SIG-M5 (cell line): ENCODE measurements at places on chromosomes 13 and 19.

DNA sequence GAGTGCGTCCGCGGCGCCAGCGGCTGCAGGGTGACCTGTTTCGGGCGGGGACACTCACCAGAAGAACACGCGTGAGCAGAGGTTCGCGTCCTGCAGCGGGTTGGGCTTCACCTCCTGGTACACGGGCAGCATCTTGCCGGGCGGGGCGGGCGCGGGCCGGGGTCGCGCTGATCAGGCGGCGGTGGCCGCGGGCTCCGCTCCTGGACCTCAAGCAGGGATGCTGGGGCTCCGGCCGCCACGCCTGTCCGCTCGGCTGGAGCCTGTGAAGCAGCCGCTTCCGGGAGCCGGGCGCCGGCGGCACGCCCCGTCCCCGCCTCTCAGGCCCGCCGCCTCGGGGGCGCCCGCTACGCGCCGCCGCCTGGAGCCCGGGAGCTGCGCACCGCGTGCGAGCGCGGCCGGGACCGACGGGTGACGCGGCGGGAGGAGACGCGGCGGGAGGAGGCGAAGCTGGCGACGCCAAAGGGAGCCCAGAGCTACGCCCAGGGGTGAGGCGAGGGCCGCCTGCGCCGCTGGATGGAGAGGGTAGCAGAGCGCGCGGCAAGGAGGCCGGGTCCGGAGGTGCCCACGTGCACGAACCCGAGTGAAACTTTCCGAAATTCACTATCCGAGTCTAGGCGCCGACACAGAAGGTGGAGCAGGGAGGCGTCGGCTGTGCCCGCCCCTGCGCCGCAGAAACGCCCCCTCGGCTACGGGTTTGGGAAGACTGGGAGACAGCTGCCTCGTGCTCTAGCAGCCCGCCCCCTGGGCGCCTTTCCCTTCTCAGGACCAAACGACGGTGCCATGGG is at the start of gene ABCC4:
Gene ABCC4, minus strand, starts transcription at position 269 of the 785 bp plus-strand sequence. Its CDS starts 137 bp downstream, at position 132.
- peak; percentile 53 for DNase-seq

DNA sequence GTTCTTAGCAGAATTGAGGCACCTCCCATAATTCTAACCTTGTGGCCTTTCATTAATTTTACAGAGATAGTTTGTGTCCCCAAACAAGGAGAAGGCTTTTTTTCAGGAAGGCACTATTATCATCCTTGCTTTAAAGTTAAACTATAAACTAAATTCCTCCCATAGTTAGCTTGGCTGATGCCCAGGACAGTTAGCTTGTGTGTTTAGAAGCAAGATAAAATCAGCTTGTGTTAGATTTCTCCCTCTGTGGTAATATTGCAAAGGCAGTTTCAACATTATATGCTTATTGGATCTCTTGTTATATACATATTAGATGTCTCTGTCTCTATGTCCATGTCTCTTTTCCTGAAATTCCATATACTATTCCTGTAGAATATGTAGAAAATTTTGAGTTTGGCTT is 342.7 kb downstream of the TBC1D4 start:
- no peak for DNase-seq

DNA sequence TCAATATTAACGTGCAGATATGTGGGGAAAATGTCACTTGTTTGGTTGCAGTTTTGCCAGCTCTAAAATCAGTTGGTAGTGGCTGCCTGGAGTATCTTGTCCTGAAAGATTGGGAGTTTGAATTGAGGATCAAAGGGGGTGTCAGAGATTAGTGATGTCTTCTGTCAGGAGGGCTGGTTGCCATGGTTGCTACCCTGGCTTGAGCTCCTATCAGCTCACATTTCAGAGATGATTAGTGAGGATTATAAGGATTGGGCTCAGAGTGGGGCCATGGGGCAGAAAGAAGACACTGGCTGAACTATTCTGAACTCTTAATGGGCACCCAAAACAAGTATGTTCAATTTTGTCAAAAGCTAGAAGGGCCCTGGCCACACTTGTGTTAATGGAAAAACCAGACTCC is 95.5 kb upstream of the RNF113B start:
- DNase-seq = no peak

DNA sequence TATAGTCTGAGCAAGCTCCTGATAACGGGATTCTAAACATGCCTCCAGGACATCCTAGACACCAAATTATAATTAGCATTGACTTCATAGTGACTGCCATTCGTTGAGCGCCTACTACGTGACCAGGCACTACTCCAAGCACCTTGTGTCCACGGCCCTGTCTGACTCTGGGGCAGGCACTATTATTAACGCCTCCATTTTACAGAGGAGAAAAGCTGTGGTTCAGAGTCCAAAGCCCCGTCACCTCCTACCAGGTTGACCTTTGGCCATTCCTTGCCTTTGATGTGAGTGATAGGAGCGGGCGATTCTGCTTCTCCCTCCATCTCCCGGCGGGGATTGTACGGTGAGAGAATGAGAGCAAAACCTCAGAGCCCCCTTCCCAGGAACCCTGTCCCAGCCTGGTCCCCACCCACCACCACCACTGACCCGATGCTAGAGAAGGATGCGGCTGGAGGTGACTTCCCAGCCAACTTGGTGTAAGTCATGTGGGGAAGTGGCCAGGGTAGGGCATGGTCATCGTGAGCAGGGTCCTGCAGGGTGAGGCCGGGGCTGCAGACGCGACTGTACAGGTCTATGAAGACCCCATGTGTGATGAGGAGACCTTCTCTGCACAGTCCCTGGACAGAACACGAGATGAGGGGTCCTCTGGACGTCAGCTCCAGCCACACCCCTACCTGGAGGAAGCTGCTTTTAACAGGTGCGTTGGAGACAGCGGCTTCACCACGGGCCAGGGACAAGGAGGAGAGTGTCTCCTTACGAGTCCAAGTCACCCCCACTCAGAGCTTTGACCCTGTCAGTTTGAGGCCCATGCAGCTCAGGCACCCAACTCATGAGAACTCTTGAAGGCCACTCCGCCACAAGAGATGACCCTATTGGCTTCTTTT is at the start of gene IGSF23:
Gene IGSF23, plus strand, starts transcription at position 269 of the 884 bp plus-strand sequence. Its CDS starts 83 bp downstream, at position 352.
- DNase-seq = no peak

DNA sequence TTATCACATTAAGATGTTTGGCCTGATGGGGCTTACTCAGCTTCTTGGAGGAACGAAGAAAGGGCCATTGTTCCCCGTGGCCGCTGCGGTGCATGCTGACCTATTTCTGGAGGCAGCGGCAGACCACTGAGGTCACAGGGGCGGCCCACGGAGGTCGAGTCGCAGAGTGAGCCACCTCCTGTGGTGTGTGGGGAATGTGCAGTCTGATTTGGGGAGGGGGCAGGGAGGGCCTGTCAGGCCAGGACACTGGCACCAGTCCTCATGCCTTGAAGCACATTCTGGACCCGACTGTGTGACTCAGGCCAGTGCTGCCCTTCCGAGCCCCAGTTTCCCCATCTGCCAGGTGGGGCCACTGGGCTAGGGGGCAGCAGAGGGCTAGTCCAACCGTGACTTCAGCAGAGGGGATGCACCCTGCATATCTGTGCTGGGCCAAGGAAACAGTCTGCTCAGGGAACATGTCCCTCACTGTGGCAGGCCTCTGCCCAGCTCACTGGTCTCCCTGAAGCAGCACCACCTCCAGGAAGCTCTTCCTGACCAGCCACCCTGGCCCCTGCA is 6.3 kb downstream of the SLC7A10 start:
- no peak for DNase-seq

GRCh38 chr13:46893798-46894560 is 2.9 kb downstream of the HTR2A start:
- no peak for DNase-seq

DNA sequence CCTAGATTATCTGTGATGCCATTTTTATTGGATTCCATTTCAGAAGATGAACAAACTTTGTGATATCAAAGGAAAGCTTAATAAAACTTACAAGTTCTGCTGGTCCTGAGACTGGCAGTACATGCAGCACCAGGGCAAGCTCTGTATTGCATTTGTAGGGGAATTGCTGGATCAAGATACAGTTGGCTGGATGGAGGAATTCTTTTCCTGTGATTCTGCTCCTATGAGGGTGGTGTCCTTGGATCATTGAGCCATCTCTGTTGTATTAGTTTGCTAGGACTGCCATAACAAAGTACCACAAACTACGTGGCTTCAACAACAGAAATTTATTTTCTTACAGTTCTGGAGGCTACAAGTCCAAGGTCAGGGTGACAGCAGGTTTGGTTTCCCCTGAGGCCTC is 33.9 kb upstream of the CSNK1A1L start:
- no peak for DNase-seq

DNA sequence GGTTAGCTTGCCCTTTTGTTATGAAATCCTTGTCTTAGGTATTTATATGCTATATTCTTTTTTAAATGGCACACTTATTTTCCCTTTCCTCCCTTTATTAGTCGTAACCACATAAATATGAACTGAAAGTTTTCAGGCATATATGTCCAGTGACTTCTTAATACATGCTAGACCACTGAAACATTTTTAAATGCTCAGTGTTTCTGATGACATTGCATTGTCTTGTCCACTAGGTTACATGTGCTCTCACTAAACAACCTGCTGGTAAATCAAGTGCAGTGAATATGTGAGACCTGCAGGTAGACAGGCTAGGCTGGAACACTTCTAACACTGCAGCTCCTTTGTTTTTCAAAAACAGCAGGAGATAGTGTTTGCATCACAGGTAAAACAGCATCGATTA is 332.6 kb upstream of the DACH1 start:
- DNase-seq = no peak

- DNase-seq = no peak
Measured at GRCh38 chr13:113535381-113535781, 44.9 kb upstream of the DCUN1D2 start.

- DNase-seq = no peak
Measured at GRCh38 chr19:46428239-46429135, at the start of gene PNMA8C. PNMA8C (minus strand) TSS chr19:46428936; CDS start chr19:46428359, 577 bp downstream.

DNA sequence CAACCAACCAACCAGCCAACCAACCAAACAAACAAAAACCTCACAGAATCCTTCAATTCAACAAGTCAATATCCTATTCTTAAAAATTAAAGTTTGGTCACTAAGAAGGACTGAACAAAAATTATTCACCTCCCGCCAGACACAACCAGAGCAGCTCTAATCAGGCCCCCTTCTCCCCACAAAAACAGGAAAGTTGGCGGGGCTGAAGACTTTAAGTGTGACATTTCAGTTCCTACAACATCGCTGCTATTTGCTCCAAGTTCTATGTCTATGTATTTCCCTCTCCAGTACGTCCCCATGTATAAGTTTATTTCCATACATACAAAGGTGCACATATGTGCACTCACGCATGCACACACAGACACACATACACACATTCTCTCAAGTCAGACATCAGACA is 32.8 kb upstream of the STK24 start:
- DNase-seq = no peak

GRCh38 chr13:99996381-99996973 is 14.9 kb downstream of the ZIC2 start:
- no peak for DNase-seq

DNA sequence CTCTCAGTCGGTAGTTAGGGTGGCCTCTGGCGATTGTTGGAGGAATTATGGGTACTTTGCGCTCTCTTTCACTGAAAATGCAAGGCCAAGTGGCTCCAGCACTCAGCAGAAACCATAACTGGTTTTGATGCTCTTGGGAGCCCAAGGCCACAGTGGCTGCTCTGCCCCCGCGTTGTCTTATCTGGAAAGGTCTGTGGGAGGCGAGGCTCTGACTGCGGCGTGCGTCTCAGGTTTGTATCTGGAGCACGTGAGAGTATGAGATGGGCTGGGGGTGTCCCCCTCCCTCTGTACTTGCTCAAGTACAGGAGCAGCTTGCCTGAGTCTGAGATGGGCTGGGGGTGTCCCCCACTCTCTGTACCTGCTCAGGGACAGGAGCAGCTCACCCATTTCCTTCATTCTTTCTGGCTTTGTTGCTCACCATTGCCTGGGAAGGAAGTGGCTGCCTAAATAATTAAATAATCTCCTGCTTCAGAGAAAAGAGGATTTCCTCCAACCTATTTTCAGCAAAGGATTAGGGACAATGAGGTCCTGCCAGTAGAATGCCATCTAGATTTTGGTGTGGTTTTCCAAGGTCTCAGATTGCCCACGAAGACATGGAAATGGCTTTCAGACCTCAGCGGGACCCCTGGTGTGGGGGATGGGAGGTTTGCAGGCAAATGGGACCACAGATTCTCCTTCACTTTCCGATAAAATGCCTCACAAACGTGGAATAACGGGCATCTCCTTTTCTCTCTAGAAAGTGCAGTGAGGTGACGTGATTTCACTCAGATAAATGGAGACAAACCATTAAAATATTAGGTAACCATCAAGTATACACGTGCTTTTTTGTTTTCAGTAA is 14.7 kb downstream of the ATP11A start:
- no peak for DNase-seq

DNA sequence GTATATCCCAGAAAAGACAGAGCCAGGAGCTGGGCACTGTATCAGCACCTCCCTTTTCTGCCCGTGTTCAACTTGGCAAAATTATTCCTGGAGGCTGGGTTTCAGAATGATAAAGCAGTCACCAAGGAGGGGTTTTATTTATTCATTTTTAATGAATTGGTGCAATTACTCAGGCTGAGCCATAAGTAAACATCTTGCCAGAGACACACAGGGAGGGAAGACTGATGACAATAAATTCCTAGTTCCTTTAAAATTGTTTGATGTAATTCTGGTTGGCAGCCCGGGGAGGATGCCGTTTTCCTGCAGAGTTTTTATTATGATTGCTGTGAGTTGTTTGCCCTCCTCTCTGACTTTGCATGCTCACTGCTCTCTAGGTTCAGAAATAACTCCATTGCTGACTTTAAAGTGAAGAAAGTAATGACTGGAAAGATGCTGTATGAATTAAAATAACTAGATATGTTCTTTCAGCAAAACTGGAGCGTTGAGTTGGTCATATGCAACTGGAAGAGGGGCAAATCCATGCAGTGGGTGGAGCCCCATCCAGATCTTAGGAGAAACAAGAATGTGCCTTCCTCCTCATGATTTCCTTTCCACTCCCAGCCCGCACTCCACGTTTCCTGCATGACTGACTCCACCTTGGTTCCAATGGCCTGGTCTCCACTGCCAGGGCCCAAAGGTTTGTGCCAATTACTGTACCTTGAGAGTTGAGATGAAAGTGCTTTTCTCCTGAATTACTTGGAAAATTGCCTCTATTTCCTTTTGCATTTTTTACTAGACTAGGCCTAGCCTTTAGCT is 182.1 kb downstream of the RFC3 start:
- no peak for DNase-seq

GRCh38 chr13:39422845-39423565 is 180.0 kb downstream of the LHFPL6 start:
- DNase-seq = no peak

DNA sequence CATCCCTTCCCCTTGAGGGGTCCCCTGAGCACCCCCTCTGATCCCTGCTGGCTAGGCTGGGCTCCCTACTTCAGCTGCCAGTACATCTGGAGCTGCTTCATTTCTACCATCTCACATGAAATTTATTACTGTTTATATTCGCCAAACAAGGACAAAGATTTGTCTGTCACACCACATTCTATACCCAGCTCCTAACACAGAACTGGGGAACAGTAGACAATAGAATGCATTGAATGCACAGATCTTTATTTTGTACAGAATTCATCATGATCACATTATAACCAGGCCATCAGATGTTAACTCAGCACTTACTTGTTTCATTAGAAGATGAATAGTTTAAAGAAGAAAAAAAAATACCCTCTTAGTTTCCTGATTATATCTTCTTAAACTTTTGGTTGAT is 159.4 kb downstream of the KLF5 start:
- no peak for DNase-seq

- no peak for DNase-seq
Measured at GRCh38 chr19:34319785-34320184, 45.2 kb upstream of the GPI start.
